ENCODE measurements at places on chromosomes 11 and 22. TPM values are rescaled to one million over a fixed set of nuclear protein-coding genes. Genes with fewer than 3 reads are reported as not detected.

SPDYC gene
- total RNA-seq = not detected

PGA5 gene
- total RNA-seq = not detected

NAALADL1 gene
- total RNA-seq = not detected

IFITM1 gene
- total RNA-seq = 179 TPM

KCNK4 gene
- total RNA-seq = not detected

CABP4 gene
- total RNA-seq = 0.39 TPM

NRXN2 gene
- 0.35 TPM for total RNA-seq

NCF4 gene
- not detected for total RNA-seq

CYP2D6 gene
- total RNA-seq = not detected

PRR5 gene
- 5.0 TPM for total RNA-seq

STK33 gene
- total RNA-seq = 10.9 TPM

OR5L1 gene
- total RNA-seq = not detected

DNA sequence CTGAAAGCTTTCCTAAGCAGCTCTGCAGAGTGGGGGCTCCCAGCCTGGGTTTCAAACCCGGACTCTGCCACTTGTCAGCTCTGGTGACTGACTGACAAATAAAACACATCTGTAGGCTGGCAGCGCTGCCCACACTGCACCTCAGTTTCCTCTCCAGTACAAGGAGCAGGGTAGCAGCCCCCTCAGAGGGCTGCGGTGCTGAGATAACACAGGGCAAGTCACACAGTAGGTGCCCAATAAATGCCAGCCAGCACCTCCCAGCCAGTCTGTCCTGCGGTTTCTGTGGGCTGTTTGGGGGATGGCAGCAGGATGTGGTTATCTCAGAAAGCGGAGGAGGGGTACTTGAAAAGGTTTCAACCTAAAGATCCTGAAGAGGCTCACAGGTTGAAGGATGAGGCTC, 1.5 kb downstream of the SYT12 start:
- DNase-seq = peak; percentile 69

DNA sequence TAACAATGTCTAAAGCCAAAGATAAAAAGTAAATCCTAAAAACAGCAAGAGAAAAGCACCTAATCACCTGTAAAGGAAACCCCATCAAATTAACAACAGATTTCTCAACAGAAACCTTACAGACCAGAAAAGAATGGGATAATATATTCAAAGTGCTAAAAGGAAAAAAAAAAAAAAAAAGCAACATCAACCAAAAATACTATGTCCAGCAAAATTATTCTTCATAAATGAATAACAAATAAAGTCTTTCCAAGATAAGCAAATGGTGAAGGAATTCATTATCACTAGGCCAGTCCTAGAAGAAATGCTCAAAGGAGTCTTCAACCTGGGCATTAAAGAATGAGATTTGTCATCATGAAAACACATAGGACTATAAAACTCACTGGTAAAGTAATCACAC, 192.0 kb upstream of the UBASH3B start:
- DNase-seq = no peak

- DNase-seq = no peak
Measured at GRCh38 chr22:22855617-22856308, 31.9 kb upstream of the IGLL5 start.

GRCh38 chr11:110613197-110613918, 98.9 kb downstream of the ARHGAP20 start:
- DNase-seq = no peak

DNA sequence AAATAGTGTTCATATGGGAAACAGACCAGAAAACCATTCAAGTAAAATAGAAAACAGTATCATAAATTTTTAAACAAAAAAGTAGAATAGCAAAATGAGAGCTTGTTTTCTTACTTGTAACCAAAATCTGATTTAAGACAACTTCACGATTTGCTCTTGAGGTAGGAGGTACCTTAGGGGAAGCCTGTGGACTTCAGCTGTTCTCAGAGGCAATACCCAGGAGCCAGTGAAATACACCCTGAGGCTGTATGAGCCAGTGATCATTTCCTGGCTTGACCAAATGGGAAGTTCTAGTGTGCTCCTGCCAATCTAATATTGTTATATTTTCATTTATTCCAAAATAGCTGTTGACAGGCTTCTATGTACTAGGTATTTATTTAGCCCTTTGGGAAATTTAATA, 104.8 kb downstream of the ARHGAP42 start:
- DNase-seq = no peak

DNA sequence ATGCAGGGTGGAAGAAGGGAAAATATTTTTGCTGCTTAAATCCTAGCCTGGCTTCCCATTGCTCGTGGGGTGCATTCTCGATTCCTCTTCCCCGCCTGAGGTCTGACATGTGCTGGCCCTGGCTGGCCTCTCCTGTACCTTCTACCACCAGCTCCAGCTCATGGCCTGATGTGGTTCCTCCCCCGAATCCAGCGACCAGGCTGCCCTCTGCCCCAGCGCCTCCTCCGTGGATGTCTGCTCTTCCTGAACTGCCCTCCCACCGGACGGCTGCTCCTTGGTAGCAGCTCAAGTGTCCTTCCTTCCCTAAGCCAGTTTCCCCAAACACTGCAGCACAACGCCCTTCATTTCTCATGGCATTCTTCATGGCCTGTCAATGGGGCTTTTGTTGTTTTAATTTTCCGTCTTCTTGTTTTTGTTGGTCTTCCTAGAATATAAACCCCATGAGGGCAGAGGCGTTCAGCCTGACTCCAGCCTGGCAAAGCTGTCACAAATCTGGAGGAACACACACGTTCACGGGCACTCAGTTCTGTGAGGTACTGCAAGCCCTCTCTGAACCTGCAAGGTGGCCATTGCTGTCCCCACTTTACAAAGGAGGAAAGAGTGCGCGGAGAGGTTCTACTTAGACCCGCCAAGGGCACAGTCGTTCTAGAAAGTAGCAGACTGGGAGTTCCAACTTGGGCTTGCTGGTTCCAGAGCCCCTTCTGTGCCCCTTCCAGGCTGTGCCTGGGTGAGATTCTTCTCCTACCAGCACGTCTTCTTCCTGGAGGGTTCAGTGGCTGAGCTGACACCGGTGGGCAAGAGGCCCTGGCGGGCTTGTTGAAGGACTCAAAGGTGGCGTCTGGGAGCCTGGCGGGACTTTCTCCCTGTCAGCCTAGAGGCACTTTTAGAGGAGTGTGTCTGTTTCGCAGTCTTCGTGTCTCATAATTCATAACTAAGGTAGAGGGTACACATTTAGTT, 953 bp upstream of the LRP5 start:
- no peak for DNase-seq

DNA sequence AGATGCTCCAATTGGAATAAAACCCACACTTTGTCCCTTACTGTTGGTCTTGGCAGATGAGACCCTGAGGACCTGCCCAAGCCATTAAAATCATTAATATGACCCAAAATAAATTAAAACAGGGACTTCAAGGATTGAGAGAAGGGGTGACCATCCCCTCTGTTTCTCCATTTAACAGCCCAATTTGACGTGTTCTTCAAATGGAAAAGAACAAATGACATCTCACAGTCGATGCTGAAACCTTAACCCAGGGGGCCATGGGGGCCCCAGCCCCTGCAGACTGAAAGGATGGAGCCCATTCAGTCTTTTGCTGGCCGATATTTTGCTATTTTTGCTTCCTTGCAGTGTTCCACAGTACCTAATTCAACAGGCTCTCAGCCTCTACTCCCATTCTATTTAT, 20.5 kb downstream of the ZNF74 start:
- no peak for DNase-seq

DNA sequence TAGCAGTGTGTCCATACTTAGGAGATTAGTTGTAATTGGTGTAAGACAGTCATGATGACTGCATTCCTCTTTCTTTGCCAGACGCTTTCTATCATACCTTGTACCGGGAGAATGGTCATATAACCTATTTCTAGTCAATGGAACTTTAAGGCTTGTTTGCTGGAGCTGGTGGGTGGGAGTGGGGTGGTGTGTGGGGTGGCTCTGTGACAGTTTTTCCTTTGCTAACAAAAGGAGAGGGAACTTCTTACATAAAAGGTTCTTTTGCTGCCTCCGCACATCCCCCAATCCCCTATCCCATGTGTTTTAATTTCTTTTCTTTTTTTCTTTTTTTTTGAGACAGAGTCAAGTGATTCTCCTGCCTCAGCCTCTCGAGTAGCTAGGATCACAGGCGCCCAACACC, 9.8 kb upstream of the NUCB2 start:
- DNase-seq = no peak

DNA sequence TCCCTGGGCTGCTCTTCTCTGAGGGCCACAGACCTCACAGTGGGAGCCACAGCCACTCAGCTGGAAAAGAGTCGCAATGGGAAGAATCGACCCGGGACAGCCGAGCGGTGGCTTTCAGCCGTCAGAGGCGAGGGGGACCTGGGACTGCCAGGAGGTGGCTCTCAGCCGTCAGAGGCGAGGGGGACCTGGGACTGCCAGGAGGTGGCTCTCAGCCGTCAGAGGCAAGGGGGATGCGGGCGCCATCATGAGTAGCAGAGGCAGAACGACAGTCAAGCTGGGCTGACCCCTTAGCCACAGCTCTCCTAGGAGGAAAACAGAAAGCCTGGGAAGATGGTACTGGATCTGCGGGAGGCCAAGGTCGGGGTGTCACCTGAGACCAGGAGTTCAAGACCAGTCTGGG, 14.9 kb upstream of the MUC2 start:
- no peak for DNase-seq

DNA sequence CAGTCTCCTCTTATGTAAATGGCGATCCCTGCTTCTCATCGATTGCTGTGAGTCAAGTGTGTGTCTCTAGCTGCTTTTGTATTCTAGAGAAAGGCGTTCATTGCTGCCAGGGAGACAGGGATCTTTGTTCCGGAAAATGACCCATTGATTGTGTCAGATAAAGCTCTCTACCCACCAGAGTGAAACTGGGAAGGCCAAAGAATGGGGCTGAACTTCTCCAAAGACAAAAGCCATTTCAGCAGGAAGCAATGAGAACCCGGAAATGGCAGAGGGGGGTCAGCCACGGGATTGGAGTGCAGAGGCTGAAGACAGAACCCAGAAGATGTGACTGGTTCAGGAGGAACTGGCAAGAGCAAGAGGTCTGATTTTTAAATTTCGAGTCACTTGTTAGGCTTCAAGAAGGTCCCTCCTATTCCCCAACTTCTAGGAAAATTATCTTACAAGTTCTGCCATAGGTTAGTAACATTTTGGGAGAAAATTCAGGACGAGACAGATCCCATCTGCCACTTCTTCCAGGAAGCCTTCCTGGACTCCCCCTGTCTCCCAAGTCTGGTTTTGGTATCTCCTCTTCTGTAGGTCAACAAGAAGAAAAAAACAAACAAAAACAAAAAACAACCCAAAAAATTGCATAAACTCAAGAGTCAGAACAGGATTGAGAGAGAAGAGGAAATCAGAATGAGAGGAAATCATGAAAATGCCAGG, 110.6 kb downstream of the NECTIN1 start:
- DNase-seq = no peak

- DNase-seq = no peak
Measured at GRCh38 chr11:125370561-125371389, 125.3 kb downstream of the FEZ1 start.

GRCh38 chr22:45240810-45241631, at the start of gene KIAA0930:
TSS of gene KIAA0930 (minus strand) at chr22:45240894. CDS start at chr22:45240703, 191 bp downstream.
- no peak for DNase-seq

- no peak for DNase-seq
Measured at GRCh38 chr22:39289975-39290720, 29.3 kb downstream of the RPL3 start.

GRCh38 chr11:80388130-80388529, 947.3 kb upstream of the TENM4 start:
- no peak for DNase-seq

GRCh38 chr11:92964471-92964870, 5.0 kb upstream of the MTNR1B start:
- DNase-seq = no peak
